ENCODE measurements at places on chromosomes 11 and 22.

GRCh38 chr11:32136657-32137056, 45.8 kb downstream of the RCN1 start:
- DNase-seq, result no peak

- DNase-seq, result no peak
Observed at GRCh38 chr11:65551572-65552387, 6.4 kb downstream of the LTBP3 start.

DNA sequence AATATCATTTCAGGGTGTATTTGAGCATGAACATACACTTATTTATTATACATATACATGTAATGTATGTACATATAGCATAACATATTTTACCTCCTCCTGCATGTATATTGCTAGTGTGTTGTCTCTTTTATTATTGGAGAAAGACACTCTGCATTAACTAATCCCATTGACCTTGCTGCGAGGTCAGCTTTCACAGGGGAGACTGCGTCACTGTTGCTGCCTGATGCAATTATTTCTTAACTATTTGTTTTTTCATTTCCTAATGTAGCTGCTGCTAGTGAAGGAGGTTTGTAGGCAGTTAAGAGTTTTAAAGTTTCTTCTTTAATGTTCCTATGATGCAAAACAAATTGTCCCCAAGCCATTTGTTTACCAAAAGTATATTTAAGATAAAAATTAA, 185.4 kb upstream of the CNTN5 start:
- DNase-seq, result no peak

DNA sequence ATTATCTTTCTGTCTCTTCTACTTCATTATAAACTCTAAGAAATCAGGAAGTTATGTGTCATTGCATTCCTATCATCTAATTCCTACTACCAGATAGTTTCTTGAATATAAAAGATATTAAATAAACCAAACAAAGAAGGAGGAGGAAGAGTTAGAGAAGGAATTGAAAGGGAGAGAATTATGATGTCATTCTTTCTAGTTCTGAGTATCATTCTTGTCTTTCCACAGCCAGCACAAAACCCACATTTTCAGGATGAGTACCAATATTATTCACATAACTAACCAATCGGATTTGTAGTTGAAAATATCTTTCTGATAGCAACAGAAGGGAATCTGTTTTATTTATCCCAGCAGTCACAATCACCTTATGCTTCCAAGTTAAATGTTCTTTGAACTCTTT, 13.3 kb downstream of the MS4A13 start:
- DNase-seq, result no peak

DNA sequence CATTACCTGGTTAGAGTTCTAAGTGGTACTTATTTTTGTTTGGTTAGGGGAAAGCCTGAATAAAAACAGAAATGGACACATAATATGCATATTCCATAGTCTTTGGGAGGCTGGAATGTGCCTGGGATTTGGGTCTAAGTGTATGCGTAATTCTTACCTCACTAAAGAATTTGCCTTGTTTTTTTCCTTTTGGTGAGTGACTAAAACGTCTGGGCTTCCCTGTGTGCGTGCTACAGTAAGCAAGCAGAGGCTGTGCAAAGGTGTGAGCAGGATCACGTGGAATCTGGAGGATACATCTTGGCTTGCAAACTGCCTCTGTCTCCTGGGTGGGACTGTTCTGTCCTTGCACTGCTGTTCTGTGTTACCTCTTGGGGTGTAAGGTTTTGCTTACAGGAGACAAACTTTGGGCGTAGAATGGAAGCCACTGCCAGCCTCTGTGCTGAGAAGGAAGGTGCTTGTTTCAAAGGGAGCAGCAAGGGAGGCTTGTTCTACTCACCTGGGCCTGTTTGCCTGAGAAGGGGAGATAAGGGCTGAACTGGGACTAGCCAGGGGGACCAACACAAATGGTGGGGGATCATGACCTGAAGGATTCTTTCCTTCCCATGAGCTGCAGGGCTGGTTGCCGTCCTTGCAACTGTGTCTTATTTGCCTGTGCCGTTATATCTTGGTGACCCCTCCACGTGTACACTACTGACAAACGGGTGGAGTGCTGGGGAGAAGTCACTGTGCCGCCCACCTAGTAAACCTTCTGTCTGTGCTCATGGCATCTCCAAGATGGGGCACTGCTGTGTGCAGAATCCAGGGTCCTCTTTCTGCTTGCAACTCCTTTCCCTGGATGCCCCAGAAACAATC, 4.5 kb downstream of the NEAT1 start:
- no peak for DNase-seq

GRCh38 chr22:38418589-38418988, 36.4 kb downstream of the KCNJ4 start:
- DNase-seq, result no peak

DNA sequence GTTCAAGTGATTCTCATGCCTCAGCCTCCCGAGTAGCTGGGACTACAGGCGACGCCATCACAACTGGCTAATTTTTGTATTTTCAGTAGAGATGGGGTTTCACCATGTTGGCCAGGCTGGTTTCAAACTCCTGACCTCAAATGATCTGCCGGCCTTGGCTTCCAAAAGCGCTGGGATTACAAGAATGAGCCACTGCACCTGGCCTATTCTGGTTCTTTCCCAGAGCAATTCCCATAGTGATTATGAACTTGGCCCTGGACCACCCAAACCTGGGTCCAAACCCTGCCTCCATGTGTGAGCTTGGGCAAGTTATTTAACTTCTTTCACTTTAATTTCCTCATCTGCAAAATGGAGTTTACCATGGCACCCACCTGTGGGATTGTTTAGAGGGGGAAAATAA, 61.5 kb upstream of the HEPHL1 start:
- no peak for DNase-seq

DNA sequence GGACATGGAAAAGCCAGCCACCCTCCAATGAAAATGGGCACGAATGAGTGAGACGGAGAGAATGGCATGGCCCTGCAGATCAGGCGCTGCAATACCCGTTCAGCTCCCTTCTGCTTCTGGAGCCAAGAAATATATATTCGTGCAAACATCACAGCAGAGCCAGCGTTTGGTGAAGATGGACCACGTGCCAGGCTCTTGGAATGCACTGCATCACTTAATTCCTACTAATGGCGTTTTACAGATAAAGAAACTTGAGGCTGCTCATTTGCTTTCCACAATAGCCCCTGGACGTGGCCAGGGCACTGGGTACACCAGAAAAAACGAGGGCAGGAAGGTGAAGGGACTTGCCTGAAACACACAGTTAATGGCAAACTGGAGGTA, 1.6 kb upstream of the FXYD2 start:
- DNase-seq, result no peak

GRCh38 chr22:46449116-46449691, 88.2 kb downstream of the CELSR1 start:
- no peak for DNase-seq

DNA sequence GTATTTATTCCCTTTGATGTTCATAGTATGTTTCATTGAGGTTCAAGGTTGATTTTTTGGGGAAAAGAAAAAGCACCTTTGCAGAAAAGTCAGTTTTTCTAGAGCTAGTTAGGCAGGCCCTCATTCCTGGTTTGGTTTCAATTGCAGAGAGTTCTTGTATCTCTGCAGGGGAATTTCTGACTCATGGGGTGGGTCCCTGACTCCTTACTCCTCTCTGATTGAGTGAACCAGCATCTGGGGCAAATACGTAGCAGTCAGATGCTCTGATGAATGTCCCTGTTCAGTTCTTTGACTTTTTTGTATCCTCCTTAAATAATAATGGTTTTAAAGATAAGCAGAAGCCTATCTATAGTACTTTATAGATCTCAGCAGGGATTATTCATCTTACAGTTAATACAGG, 7.7 kb upstream of the NCR3LG1 start:
- no peak for DNase-seq

DNA sequence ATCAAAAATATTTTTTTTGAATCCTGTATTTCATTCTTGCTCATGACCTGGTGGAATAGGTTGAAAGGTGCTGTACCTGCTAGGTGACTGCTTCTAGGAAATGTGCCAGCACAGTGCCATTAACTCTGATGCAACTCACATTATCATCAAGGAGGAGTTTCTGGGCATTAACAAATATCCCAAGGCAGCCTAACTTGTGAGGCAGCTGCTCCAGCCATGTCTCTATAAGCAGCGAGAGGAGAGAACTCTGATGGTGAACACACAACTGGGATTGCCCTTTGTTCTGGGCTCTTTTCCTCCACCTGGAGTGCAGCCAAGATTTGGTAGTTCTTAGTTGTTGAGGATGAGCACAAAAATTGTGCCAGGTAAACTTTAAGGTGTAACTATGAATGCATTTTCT, 25.6 kb downstream of the HEPHL1 start:
- DNase-seq, result no peak

GRCh38 chr11:117749541-117749910, 47.5 kb downstream of the DSCAML1 start:
- no peak for DNase-seq

- no peak for DNase-seq
Observed at GRCh38 chr11:57523419-57523818, 7.1 kb downstream of the TIMM10 start.

DNA sequence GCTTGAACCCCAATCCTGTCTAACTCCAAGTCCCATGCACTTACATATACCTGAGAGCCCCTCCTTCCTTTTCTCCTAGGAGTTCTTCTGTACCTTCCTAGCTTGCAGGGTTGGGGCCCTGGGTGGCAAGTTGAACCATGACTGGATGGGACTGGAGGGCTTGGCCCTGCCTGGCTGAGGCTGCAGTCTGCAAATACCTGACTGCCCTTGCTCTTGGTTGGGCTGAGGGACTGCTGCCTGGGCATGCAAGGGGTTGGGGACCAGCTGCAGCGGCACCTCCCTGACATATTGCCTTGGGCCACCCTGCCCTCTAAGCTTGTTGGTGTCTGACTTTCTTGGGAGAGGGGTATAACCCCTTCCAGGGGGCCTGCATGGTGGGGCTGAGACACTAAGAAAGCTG, 9.8 kb upstream of the SLC39A13 start:
- DNase-seq, result no peak

GRCh38 chr11:21949763-21950413, 243.0 kb upstream of the ANO5 start:
- DNase-seq, result no peak

Data from NCI-H2107 (cell line).